Activated T-cell treated with anti-CD3 and anti-CD28 coated beads, Interleukin-2, amount 50 U/mL, for 48 hours (primary cell): ENCODE measurements at places on chromosomes 2 and 18.

GRCh38 chr2:173963323-173963816, 1.8 kb downstream of the SP3 start:
- DNase-seq = no peak

DNA sequence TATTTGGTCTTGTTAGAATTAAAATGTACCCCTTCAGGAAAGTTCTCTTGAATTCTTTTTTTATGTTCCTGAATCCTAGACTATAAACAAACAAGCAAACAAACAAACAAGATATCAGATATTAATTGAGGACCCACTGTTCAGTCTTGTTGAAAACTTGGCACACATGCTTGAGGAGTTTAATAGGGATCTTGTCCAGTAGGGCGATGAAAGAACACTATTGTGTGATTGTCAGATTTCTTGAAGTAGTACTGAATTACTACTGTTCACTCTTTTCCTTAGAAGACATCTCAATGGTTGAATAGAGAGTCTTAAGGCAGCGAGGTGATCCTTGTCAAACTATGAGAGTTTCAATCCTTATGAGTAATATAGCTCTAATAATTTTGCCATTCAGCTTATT, 130.2 kb downstream of the PTPRM start:
- DNase-seq = no peak

GRCh38 chr2:62313449-62314227, 117.7 kb downstream of the B3GNT2 start:
- peak; percentile 58 for DNase-seq

GRCh38 chr18:75133721-75134610, 75.0 kb downstream of the PTGR3 start:
- no peak for DNase-seq

DNA sequence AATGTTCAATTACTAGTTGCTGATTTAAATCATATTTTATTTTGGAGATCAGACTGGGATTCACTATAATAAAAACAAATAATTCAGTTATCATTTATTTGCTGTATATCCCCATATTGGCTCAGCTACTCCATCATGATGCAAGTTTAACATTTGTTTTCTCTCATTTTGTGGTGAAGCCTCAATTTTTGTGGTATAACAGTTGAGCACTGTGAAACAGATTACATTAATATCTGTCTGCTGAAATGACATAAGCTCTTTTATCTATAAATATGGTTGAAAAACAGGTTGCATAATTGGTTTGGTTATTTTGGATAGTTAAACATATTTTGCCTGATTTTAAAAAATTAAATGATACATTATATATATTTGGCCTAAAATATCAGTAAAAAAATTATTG, 67.7 kb downstream of the DPP4 start:
- DNase-seq = no peak

- DNase-seq = no peak
These were observed 27.8 kb upstream of the RNF125 start for GRCh38 chr18:31990823-31991222.

DNA sequence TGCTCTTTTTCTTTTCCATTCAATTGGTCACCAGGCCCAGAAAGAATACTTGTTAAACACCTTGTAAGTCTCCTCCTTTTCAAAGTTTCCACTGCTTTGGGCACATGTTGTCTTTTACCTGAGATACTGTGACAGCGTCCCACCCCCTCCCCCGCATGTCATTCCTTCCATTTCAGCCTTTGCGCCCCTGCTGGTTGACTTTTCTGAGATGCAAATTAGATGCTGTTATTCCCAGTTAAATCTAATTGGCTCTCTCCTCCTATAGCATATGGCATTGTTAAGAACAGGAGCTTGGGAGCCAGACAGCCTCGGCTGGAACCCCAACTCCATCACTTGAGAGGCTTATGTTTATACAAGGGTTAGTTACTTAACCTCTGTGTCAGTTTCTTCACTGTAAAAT, 80.3 kb upstream of the GAREM1 start:
- DNase-seq = no peak

DNA sequence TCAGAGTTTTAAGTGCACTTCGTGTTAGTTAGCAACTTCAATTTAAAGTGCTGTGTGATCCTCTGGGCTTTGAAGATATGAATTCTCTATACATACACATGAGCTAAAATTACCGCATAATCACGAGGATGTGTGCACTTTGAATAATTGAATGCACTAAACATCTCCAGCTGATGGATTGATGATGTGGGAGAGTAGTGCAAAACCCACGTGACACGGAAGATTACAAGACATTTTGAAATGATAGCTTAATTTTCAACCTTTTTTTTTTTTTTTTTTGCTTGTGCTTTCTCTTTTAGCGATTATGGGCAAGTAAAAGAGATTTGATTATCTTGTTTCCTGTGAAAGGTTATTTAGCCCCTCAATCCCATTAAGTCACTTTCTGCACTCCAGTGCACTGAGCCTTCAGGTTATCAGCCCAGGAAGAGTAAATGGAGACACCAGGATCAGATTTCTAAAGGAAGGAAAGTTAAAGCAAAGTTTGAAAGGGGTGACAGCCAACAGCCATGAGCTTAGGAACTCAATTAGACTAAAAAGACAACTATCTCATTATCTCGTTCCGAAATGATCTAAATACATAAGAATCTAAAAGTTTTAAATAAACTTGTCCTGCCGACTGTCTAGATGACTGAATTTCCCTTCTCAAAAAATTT, 81.6 kb downstream of the CDK15 start:
- DNase-seq = no peak

- no peak for DNase-seq
These were observed 343.8 kb downstream of the CYRIA start for GRCh38 chr2:16321872-16322271.
